ENCODE measurements at places on chromosomes 13 and 19.

GRCh38 chr13:79943346-79944023, 397.4 kb downstream of the SPRY2 start:
- no peak for DNase-seq

DNA sequence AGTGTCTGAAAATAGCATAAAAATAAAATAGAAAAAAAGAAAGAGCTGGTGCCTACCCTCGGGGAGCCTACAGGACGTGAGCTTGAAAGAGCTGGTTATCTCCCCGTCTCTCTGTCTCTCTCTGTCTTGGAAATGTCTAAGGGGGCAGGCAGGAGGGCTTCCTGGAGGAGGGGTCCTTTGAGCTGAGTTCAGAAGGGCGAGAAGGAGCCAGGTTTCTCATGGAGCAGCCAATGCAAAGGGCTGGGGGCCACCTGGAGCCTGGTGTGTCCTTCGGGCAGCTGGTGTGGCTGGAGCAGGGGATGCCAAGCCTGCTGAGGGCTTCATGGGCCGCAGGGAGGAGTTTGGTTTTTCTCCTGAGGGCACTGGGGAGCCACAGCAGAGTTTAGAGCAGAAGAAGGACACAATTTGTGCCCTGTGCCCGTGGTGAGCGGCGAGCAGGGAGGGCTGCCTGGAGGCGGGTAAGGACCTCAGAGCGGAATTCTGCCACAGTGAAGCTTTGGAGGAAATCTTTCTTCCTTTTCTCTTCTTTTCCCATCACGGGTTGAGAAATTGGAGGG, 38.7 kb downstream of the EFNA2 start:
- DNase-seq, result no peak

- DNase-seq, result no peak
These were observed 2.2 kb downstream of the RPS16 start for GRCh38 chr19:39433480-39434079.

DNA sequence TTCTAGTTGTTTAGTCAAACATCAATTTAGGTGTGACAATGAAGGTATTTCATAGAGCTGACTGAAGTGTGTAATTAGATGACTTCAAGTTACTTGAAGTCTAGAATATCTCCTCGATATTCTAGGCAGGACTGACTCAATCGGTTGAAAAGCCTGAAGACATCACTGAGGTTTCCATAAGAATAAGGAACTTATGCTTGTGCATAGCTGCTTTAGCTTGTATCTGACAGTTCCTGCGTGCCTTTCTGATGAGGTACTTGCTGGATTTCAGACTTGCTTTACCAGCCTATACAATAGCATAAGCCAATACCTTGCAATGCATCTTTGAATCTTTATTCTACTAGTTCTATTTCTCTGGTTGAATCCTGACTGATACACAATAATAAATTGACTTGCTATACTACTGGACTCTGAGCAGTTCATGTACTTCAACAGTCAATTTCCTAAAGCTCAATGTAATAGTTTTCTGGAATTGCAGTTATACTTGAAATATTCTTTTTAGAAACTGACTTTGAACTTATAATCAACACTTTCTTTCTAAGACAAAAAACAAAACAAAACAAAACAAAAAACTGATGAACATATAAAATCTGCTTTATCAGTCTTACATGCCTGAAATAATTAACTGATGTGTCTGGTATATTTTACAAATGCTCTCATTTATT, 1534.8 kb downstream of the SLITRK5 start:
- DNase-seq, result no peak

- no peak for DNase-seq
These were observed 1121.9 kb upstream of the PCDH20 start for GRCh38 chr13:62537593-62537992.

DNA sequence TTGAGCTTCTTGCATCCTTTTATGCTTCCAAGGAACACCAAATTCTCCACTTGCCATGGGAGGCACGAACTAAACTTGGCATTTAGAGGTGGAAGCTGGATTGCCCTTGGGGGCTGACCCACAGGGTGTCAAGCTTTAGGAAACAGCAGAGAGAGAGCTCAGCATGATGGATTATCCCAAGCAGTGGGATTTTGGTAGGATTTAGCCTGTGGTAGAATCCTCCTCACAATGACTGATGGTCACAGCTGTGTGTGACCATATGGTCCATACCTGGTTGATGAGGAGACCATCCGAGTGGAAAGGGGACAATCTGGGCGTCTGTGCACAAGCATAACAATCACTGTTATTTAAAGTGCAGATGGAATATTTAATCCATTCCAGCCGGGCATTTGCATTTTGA, 40.1 kb upstream of the PSG9 start:
- no peak for DNase-seq

- DNase-seq, result no peak
These were observed 536.5 kb downstream of the PCDH9 start for GRCh38 chr13:66693656-66694055.

GRCh38 chr13:28885181-28885580, 65.0 kb downstream of the MTUS2 start:
- no peak for DNase-seq

DNA sequence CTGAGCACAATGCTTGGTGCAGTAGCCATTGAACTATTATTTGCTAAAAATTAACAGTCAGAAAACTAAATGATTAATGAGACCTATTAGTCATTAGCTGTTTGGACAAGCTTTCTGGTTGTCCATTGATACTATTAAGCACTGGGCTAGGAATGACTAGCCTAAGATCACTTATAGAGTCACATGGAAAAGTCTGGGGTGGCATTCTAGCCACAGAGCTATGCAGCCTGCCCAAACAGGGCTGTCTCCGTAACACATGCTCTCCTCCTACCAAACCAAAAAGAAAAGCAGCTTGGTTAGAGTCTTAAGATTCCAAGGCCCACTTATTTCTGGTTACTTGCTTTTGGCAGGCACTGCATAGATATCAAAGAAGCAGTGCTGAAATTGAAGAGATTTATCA, 193.5 kb upstream of the NBEA start:
- DNase-seq, result no peak

GRCh38 chr19:40561947-40562346, 14.7 kb upstream of the SHKBP1 start:
- no peak for DNase-seq

DNA sequence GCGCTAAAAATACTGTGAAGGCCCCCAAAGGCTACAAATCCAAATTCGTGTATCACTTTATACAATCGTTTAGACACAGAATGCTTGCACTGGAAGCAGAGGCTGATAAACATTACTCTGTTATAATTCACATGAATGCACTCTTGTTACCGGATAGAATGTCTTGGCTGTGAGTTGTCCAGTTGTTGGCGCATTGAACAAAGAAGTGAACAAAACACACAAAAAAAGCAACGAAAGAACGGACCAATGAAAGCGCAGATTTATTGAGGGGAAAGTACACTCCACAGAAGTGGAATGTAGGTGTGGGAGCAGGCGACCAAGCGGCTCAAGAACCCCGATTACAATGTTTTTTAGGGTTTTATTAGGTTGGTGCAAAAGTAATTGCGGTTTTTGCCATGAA, 529 bp upstream of the ZNF418 start:
- DNase-seq, result no peak

- DNase-seq, result no peak
These were observed 4.0 kb upstream of the HOOK2 start for GRCh38 chr19:12779162-12779993.

DNA sequence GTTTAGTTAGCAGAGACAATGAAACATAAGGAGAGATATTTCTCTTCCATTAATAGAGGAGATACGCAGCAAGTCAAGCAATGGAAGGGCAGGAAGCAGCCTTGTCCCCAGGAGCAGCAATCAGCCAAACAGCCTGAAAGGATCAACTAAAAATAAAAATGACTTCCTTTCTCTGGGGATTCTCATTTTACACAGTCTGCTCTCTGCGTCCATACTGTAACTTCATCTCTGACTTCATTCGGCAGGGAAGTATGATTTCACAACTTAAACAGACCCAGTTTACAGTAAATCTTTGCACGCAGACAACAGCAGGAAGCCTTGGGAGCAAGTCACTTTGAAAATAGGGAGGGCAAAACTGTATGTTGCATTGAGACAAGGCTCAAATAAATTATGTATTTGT, 826.7 kb downstream of the DIAPH3 start:
- DNase-seq, result no peak

GRCh38 chr19:57078802-57079201, 41.0 kb upstream of the USP29 start:
- DNase-seq, result no peak

- no peak for DNase-seq
These were observed 100.0 kb upstream of the PCDH9 start for GRCh38 chr13:67330149-67330548.

GRCh38 chr19:35046461-35046860, 4.9 kb downstream of the HPN start:
- no peak for DNase-seq

DNA sequence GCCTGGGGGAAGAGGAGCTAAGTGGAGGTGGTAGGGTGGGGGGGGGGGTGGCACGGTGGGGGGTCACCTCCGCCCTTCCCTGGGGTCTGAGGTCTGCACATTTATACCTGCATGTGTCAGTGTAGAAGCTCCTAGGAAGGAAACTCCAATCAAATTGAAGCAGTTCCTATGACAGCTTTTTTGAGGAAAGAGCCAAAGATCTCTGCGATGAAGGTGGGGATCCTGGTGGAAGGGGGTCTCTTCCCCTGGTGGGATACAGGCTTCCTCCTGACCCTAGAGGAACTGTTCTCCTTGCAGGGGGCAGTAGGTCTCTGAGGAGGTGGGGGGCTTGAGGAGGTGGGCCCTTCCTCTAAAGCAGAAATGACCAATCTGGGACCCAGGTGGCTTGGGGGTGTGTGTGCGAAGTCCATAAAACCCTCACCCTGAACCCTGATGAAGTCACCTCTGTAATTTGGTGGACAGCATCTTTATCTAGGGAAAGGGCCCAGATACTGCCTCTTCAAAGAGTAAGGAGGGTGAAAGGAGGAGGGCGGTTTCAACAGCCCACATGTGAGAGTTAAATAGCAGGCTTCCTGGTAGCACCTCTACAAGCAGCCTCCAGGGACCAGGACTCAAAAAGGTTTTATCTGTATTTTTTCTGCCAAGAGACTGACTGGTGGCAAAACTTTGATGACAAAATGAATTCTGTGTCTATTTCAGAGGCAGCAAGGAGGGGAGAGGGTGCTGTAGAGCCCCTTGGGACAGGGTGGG, 12.9 kb downstream of the RANBP3 start:
- DNase-seq, result no peak

- DNase-seq, result no peak
These were observed 2.3 kb downstream of the RPL13A start for GRCh38 chr19:49489601-49490167.

- DNase-seq, result no peak
These were observed 3.8 kb upstream of the METTL21C start for GRCh38 chr13:102698649-102698980.

GRCh38 chr19:58585442-58586132, 12.5 kb upstream of the MZF1 start:
- no peak for DNase-seq

GRCh38 chr13:65911546-65912193, 1318.5 kb downstream of the PCDH9 start:
- DNase-seq, result no peak

DNA sequence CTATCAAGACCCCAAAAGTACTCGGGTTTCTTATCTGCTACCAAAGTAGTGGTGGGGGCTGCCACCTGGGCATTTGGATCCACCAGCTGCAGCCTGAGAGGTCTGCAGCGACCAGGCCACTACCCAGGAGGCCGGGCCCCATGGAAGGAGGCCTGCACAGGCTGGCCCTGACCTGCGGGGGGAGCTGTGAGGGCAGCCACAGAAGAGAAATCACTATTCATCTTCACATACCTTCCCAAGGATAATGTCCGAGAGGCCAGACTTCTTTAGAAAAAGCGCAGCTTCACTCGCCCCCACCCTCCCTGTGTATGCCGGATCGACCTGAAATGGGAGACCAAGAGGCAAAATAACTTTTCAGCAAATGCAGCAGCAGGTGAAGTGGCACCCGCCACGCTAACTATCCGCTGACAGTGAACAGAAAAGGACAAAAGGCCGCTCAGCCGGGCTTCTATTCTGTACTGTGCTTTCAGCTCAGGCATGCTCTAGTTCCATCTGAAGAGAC, 30.1 kb downstream of the EPS15L1 start:
- no peak for DNase-seq

DNA sequence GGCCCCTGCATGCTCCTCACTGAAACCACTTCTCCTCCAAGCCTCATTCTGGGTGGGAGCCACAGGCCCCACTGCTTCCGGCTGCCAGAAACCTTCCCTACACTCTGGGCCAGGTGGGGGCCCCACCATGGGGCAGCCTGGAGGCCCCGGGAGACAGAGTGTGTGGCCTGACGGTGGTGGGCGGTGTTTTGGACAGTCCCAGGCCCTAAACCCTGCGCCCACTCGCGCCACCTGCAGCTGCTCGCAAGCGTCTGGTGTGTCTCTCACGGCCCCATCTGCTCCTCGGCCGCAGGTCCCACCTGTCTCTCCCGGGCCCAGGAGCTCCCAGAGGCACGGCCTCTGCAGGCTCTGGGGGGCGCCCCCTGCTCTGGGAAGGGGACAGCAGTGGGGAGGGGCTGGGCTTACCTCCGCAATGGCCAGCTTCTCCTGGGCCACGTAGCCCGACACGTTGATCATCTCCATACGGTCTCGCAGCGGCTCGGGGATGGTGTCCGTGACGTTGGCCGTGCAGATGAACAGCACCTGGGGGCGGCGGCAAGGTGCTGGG, 5.6 kb downstream of the RPL36 start:
- DNase-seq, result no peak

DNA sequence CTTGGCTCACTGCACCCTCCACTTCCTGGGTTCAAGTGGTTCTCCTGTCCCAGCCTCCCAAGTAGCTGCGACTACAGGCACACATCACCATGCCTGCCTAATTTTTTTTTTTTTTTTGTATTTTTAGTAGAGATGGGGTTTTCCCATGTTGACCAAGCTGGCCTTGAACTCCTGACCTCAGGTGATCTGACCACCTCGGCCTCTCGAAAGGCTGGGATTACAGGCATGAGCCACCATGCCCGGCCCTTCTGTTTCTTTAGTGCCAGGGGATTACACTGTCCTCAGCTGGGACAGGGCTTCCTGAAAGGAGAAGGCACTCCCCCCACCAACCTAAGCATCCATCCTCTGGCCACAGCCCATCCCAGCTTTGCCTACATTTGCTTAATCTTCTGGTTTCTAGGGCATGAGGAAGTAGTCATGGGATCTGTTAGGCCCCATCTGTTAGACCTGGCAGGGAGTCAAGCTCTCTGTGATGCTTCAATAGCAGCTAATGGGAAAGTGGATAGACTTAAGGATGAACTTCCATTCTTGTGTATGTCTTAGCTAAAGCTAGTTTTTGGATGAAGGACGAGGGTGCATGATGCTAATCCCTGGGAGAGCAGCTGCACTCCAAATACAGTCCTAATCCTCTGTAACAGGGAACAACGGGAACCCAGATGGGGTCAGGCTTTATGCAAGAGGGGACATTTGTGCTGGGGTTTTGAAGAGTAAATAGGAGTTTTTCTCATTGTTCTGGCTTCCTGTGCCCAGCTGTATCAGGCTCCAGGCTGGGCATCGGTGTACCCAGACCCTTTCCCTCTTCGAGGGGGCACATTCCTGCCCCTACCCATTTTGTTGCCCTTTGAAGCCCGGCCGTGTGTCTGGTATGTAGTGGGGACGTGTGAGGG, 2.6 kb downstream of the VAV1 start:
- DNase-seq, result no peak

All from frontal cortex (tissue), 4 donors.